ENCODE measurements at places on chromosomes 5 and 9.

GRCh38 chr5:154642499-154643245, 112.5 kb upstream of the LARP1 start:
- DNase-seq: no peak

- no peak for DNase-seq
These were observed 5.4 kb upstream of the MAP1B start for GRCh38 chr5:72101828-72102227.

GRCh38 chr9:4417578-4418325, 72.5 kb upstream of the SLC1A1 start:
- DNase-seq: no peak

- DNase-seq: no peak
These were observed 17.4 kb downstream of the ADAMTS19 start for GRCh38 chr5:129477532-129477931.

DNA sequence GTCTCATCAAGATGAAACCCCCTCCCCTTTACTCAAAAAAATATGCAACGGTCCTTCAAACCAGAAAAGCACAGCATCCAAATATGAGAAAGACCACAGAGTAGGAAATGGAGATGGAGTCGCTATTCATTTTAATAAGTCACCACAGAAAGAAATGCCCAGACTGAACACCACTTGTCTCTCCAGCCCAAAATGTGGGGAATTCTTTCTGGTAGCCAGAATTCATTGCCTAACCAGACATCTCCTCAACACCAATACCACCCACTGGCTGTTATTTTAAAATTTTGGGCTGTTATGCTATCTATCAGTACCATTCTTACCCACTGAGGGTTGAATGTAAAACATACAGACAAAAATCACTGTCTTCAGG, 100.1 kb downstream of the SUSD1 start:
- no peak for DNase-seq

DNA sequence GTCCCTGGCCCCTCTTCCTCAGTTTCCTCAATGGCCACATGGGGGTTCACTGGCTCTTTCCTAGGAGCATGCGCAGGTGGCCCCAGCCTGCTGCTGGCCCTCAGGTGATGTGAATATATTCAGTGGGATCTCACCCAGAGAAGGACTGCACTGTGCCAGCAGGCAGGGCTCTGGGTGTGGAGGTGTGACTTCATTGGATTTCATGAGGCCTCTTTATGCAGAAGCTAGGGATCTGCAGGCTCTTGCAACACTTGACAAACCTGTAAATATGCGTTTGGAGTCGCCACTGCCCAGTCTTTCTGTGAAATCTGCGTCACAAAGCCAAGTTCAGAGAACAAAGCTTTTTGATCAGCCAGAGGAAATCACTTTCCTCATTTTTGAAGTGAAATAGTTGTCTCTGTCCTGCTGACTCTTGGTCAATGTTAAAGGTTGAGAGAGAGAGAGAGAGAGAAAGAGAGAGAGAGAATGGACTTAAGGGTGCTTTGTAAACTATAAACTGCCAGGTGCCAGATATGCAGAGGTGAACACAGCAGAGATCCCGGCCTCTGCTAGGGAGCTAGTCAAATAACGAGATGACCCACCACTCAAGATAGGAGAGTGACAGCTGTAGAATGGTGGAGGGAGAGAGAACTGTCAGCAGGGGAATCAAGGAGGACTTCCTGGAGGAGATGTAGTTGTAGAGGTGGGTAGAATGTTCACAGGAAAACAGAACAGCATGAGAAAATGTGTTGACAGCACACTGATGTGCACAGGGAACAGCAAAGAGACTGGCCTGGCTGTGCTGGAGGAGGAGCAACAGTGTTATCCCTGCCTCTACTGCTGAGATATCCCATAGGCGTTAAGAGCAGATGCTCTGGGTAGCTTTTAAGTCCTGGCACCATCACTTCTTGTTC, 167.0 kb upstream of the ZNF618 start:
- no peak for DNase-seq

DNA sequence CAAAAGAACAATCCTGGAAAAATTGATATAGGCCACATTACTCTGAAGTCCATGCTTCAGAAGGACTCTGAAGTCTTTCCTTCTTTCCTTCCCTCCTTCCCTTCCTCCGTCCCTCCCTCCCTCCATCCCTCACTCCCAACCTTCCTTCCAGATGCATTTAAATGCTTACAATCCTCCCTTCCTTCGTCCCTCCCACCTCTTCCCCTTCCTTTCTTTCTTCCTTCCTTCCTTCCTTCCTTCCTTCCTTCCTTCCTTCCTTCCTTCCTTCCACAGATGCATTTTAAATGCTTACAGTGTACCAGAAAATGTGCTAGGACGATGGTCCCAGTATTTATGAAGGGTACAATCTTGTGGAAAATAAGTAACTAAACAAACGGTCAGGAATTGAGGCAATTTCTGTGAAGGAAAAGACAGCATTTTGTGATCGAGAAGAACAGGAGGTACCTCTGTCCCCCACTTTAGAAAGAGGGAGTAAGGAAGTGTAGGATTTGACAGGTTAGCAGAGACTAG, 181.3 kb upstream of the TUT7 start:
- no peak for DNase-seq

- no peak for DNase-seq
These were observed 28.5 kb downstream of the CFAP90 start for GRCh38 chr5:7822449-7822848.

- DNase-seq: no peak
These were observed 249.9 kb upstream of the PANK3 start for GRCh38 chr5:168829044-168829443.

GRCh38 chr9:26949637-26950069, 2.6 kb upstream of the PLAA start:
- no peak for DNase-seq

DNA sequence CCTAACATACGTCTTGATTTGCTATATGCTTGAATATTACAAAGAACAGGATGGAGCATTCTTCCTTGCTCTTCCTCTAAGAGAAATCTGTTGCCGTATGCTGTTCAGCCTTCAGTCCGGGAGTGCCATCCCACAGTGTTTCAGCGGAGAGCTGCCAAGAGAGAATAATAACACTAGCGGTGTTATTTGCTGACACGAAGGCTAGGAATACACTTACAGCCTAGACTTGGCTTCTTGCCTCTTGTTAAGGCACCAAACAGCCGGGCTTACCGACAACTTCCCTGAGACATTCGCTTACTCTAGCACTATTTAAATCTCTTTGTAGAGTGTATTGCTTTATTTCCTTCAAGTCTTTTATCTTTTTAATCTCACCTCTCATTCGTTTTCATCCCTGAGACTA, 31.4 kb downstream of the KCTD16 start:
- DNase-seq: no peak

DNA sequence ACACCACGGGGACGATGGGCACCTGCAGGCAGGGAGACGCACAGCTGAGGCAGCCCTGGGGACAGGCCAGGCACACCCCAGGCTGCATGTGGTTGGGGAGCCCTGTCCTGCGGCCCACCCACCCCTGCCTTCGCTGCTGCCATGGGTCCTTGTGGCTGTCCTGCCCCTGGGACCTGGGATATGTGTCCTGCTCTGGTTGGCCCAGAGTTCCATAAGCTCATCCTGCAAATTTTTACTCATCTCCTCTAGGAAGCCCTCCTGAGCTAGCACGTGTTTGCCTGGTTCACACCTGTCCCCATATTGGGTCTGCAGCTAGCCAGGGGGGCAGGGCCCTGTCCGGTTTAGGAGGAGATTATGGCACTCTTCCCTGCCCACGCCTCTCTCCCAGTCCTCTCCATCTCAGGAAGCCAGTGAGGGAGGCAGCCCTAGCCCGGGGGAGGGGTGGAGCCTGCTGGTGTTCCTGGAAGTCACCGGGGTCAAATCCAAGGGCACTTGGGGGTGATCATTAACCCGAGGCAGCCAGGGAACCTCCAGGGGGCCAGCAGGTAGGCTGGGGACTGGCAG, 12.2 kb downstream of the EGFL7 start:
- DNase-seq: no peak

DNA sequence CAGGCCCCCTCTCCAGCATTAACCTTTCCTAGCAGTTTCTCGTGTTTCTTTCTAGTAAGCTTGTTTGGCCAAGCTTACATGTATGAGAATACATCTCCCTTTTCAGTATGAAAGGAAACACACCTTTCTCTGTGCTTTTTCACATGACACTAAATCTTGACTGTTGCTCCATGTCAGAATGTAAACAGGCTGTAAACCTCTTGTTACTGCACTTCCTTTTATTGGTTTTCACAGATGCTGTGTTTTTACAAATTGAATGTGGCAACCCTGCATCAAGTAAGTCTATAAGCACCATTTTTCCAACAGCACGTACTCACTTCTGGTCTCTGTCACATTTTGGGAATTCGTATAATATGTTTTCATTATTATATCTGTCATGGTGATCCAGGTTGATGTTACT, 2.2 kb upstream of the CANX start:
- DNase-seq: no peak

GRCh38 chr9:115593587-115594091, 475.7 kb upstream of the TNC start:
- DNase-seq: no peak

- no peak for DNase-seq
These were observed 541.6 kb upstream of the DAP start for GRCh38 chr5:11302663-11303062.

DNA sequence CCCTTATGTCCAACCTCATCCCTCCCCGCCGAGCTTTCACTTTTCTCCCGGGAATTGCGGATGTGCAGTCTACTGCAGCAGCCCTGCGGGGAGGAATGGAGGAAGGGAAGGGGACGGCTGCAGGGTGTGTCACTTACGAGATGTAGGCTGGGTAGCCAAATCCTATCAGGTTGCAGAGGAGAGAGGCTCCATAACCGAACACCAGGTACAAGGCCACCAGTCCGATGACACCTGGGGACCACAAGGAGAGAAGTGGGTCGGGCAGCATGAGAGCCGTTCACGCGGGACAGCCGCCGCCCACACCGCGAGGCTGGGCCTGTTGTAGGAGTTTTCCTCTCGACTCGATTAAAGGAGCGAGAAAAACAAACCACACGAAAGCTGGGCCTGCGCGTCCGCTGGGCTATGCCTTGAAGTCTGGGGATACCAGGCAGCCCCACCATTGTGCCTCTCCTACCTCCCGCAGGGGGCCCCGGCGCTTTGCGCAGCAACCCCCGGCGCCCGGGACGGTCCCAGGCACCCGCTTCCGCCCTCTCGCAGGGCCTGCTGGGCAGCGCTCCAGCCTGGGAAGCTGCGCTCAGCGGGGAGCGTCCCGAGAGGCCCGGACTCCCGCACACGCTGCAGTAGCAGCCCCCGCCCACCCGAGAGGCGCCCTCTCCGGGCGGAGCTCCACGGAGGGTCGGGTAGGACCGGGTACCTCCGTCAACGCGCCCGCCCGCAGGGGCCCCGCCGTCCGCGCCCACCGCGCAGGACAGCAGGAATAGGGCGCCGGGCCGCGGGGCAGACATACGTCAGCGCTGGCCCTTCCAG, 798 bp downstream of the REEP5 start:
- peak; percentile 76 for DNase-seq

DNA sequence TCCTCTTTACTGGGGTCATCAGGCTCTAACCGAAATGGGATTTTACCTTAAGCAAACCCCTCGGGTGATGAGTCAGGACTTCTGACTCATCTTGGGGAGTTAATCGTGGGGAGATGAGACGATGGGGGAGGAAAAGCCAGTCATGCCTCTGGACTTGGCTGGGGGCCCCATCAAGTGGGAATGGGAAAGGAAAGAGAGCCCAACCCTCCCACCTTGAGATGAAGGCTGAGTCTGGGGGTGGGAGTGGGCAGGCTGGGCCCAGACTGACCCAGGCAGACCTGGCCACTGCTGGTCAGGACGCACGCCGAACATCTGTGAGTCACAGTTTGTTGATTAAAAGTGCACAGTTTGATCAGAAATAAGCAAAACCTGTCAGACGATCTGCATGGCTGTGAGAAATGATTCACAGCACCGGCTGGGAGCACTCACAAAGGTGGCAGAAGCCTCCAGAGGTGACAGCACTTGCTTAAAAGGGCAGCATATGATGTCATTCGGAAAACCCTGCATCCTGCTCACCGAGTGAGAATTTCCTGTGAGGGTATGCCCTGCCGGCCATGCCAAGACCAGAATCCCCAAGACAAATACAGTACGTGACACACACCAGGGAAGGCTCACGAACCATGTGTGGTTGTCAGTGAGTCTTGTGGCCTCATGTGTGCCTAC, 50.0 kb upstream of the SLC25A51 start:
- no peak for DNase-seq

DNA sequence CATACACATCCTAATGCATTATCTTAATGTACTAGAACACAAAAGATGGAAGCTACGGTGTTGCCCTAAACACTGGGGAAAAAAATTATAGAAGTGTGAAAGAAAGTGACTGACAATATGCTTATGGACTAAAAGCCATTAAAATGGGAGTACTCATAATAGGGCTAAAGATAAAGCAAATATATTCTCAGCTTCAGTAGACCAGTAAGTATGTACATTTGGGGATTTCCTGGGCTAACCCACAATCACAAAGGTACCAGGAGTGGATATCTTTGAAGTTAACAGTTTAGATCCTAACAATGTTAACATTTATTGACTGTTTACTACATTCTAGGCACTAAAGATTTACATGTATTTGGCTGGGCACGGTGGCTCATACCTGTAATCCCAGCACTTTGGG, 36.9 kb downstream of the PTGER4 start:
- DNase-seq: no peak

DNA sequence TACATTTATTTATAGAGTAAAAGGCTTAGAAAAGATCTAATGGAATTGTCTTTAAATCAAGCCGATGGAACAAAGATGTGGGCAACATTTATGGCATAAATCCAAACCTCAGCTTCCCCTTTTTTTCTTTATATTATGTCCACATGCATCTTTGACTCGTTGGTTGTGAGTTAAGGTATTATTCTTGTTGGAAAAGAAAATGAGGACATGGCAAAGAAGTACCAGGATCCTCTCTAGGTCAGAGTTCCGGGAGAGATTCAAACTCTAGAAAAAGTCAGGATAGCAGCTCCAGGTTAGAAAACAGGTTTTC, 508 bp upstream of the NME5 start:
- no peak for DNase-seq

DNA sequence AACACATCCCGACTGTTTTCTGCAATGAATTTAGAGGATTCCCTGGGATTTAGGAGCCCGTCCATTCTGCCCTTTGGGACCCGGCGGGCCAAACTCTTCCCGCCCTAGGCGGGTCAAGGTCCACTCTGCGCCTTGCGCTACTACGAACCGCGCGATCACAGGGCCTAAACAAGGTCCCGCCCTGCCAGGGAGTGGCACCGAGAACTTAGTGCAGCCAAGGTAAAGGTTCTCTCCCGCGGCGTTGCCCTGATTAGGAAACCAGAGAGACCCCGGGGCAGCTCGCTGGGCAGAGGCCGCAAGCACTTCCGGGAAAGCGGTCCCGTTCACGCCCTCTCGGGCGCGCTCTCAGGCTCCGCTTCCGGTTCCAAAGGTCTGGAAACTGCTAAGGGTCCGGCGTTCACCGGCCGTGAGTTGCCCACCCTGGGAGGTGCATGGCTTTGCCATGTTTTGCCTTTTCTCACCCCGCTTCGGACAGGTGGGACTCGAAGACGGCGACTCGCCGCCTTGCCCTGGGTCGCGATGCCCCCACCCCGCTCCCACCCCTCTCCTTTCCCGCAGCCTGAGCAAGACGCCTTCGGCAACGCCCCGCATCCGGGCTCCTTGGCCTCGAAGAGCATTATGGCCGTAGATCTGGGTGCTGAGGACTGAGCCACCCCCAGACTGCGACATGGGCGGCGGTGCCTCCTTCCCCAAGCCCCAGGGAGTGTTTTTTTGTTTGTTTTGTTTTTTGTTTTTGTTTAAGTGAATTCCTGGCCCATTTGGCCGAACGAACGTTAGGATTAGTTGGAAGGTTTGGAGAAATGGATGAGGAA, 23.4 kb downstream of the HNRNPK start:
- DNase-seq: peak; percentile 80

Measured in glutamatergic neuron (in vitro differentiated cells).